ENCODE measurements at places on chromosomes 7 and 10. TPM values are rescaled to one million over a fixed set of nuclear protein-coding genes. Genes with fewer than 3 reads are reported as not detected.
A peak's percentile ranks its signal among the peaks of the same experiment; 100 is the strongest.

- DNase-seq, result no peak
These were observed 40.0 kb downstream of the VOPP1 start for GRCh38 chr7:55532150-55532917.

DNA sequence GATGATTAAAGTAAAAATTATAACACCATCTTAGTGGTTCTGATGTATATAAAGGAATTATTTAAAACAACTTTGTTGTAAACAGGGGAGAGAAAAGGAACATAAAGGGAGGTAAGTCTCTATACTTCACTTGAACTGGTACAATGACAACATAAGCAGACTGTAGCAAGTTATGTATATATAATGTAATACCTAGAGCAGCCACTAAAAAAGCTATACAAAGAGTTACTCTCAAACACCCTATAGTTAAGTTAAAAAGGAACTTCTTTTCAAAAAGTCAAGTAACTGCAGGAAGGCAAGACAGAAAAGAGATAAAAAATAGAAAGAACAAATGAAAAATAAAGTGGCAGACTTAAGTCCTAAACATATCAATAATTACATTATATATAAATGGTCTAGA is 82.3 kb downstream of the ZNF503 start:
- DNase-seq, result no peak

DNA sequence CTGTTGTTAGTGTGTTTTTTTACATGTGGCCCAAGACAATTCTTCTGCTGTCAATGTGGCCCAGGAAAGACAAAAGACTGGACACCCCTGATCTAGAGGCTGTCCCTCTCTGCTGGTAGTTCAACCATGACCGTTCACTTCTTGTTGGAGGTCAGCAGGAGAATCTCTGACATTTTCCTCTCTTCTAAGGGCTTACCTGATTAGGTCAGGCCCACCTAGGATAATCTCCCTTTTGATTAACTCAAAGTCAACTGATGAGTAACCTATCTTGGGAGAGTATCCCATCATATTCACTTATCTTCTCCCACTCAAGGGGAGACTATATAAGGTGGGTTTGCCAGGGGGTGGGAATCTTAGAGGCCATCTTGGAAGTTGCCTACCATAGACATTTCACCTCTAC is 135.2 kb downstream of the BUB3 start:
- no peak for DNase-seq

- DNase-seq, result no peak
These were observed 142.7 kb downstream of the ICA1 start for GRCh38 chr7:8119262-8119661.

DNA sequence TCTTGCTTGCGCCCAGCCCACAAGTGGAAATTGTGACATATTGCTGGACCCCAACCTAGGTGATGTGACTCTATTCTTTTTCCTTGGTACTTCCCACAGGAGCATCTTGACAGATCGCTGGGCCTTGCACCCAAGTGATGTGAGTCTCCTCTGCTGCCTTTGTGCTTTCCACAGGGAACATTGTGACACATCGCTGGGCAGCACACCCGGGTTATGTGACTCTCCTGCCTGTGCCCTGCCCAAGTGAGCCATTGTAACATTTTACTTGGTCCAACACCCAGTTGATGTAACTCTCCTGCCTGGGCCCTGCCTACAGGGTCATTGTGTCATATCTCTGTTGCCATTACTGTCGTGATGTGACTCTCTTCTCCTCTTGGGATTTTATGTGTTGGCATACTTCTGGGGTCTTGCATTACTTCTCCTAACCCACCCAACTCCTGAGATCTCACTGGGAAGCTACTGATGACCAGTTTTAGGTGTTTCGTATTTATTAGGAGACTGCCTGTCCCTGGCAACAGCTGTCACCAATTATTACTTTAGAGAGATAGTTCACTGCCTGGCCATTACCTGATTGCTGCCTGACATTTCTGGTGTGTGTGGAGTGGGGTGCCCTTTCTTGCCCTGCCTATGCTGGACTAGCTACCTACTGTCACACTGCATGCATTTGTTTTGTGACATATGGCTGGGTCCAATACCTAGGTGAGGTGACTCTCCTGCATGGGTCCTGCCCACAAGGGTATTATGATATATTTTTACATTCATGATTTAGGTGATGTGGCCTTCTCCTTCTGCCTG is 45.4 kb upstream of the ZNF680 start:
- DNase-seq, result no peak

- no peak for DNase-seq
These were observed 13.7 kb downstream of the BPGM start for GRCh38 chr7:134660242-134660785.

- no peak for DNase-seq
These were observed 45.2 kb downstream of the DIP2C start for GRCh38 chr10:644076-644942.

DNA sequence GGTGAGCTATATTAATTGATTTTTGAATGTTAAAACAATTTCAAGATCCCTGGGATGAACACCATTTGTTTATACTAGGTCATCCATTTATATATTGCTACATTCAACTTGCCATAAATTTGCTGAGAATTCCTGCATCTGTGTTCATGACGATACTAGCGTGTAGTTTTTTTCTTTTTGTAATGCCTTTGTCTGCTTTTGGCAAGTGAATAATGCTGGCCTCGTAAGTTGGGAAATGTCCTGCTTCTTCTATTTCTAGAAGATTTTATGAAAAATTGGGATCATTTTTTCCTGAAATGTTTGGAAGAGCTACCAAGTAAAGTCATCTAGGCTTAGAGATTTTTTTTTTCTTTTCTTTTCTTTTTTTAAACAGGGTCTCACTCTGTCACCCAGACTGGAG is 12.9 kb upstream of the MEST start:
- DNase-seq, result no peak

DNA sequence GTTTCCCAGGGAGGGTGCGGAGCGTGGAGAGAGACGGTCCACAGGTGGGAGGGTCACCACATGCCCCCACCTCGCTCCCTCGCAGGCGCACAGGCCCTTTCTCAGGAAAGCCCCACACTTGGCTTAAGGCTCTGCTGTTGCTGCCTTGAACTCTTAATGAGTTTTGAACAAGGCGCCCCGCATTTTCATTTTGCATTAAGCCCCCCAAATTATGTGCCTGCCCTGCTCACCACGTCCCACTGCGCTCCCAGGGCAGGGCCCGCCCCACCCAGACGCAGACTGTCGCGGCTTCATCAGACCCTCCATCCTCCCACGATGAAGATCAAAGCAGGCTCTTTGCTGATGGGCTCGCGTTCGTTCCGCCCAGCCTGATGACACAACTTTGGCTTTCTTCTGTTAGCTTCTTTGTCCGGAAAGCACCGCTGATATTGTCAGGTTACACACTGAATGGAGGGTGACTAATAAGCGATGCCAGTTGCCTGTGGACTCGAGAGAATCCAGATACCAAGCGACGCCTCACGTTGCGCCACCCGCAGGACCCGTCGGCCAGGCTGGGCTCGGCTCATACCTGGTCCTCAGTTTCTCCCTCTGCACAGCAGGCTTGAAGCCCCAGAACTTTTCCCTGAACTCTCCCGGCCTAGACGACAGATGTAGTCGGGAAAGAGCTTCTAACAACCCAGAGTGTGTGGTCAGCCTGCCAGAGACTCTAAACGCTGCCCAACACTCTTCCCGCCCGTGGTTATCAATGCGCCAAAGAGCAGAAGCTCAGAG is 9.5 kb downstream of the CALML3 start:
- no peak for DNase-seq

GRCh38 chr10:129950676-129951075 is 13.4 kb downstream of the EBF3 start:
- DNase-seq, result no peak

DNA sequence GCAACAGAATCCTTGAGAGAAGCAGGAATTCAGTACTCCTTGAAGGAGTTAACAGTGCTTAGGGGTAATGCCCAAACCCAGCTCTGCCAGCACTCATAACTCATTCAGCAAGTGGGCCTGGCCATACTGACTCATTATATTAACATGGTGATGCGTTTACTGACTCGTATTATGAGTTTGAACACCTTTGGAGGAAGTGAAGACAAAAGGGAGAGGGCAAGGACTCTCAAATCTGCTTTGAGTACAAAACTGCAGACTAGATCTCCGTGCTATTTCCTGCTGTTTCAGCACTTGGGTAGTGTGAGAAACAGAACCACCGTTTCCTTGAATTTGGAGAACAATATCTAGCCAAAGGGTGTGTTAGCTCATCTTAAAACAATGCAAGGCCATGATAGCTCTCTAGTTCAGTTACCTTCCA is 30.8 kb downstream of the SLC16A9 start:
- no peak for DNase-seq

GRCh38 chr7:98372993-98373392 is 27.9 kb downstream of the BAIAP2L1 start:
- no peak for DNase-seq

DNA sequence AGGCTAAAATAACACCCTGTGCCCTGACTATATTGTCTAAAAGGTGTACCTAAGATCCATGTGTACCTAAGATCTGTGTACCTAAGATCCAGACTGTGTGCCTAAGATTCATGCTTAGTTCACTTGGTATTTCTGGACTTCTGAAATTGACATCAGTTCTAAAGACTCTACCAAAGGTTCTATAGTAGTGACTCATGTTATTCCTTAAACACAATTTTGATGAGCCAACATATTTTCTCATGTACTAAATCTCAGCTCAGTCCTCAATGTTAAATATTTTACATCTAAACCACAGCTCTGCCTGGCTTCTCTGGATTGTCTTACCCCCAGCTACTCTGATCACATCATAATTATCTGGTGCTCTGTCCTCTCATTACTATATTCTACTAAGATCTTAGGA is 802.3 kb upstream of the SORCS1 start:
- DNase-seq, result no peak

DNA sequence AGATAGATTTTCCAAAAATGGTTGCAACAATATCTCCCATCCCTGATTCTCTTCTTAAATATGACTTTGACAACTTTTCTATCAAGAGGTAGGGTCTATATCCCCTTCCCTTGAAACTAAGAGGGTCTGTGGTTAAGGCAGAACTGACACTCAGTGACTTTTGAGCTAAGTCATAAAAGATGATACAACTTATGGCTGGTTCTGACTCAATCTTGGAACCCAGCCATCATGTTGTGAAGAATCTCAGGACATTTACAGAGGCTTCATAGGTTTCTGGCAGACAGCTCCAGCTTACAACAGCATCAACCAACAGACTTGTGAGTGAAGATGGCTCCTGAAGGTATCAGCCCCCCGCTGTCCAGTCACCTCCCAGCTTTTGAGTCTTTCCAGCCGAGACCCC is 203.5 kb downstream of the RNLS start:
- no peak for DNase-seq

GRCh38 chr7:16431646-16432424 is 10.5 kb upstream of the CRPPA start:
- peak; percentile 12 for DNase-seq

- no peak for DNase-seq
These were observed 87.7 kb downstream of the PTPRZ1 start for GRCh38 chr7:121960678-121961077.

- no peak for DNase-seq
These were observed 108.9 kb downstream of the RNLS start for GRCh38 chr10:88473989-88474883.

DNA sequence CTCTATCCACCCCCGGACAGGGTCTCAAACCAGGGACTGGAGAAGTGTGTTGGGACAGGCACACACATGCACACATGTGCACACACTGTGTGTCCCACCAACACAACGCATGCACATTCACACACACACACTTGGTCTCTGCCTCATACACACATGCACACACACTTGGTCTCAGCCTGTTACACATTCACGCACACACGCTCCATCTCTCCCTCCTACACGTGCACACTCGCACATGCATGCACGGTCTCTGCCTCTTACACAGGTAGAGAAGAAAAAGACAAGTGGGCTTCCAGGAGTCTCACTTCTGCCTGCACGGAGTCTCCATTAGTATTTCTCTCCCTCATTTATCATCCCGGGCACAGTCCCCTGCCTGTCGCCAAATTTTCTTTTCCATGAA is 171.2 kb downstream of the EBF3 start:
- DNase-seq, result no peak

- no peak for DNase-seq
These were observed 115.3 kb upstream of the MYO3A start for GRCh38 chr10:25818751-25819150.

DNA sequence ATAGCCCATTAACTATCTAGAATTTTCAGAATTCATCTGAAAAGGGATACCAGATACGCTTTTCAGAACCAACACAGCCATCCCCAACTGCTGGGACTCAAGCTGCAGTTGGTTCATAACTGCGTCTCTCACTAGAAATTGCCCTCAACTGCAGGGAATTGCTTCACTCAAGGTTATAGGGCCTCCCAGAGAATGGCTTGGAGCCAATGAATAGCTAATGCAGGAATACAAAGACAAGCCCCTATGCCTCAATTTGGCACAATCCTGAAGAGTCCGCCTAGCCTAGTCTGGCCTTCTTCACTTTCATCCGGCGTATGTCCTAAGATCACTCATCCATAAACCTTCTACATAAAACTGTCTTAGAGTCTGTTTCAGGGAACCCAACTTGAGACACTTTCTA is 164.0 kb downstream of the SKAP2 start:
- no peak for DNase-seq

GRCh38 chr10:8825611-8826010 is 771.1 kb downstream of the GATA3 start:
- no peak for DNase-seq

DNA sequence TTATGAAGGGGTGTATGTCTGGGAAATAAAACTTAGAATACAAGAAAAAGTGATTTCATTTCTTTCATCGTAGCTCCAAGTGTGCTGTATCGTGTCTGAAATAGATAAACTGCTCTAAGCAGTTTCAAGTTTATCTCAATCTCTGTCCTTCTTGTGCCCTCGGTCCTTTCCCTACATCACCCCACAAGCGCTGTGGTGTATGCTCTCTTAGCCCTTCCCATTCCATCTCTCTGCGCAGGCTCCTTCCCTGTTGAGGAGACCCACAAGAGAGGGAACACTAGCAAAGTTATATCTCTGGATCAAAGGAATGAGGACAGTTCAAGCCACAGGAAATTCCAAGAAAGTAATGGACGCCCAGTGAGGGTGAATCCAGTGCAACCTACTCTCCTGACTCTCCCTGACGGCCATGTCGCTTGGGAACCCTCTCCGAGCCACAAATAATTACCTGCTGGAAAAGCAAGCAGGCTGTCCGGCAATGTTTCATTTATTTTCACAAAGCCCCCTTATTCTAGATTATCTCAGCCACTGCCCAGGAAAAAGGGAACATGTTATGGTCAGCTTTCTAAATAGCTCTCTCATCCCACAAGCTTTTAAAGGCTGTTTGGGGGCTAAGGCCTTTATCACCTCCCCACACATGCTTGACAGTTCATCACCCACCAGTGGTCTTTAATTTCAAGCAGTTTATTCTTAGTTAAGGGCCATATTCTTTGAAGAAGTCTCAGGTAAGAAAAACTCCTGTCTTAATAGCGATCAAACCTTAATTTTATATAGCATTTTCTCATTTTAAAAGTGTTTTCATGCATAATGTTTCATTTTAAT is 34.8 kb downstream of the LRRC4 start:
- DNase-seq, result no peak

- no peak for DNase-seq
These were observed 753.8 kb downstream of the GRID1 start for GRCh38 chr10:85612833-85613232.

TMEM130 gene
- total RNA-seq, result 0.30 TPM

C10orf143 gene
- total RNA-seq, result 8.6 TPM

CCDC3 gene
- 156 TPM for total RNA-seq

ADCYAP1R1 gene
- total RNA-seq, result 1.6 TPM

ELN gene
- 70.1 TPM for total RNA-seq

ADIRF gene
- total RNA-seq, result 1,895 TPM

CLDN4 gene
- 0.42 TPM for total RNA-seq

GALNT17 gene
- total RNA-seq, result 97.9 TPM
